ENCODE measurements at places on chromosomes 13 and 19.

DNA sequence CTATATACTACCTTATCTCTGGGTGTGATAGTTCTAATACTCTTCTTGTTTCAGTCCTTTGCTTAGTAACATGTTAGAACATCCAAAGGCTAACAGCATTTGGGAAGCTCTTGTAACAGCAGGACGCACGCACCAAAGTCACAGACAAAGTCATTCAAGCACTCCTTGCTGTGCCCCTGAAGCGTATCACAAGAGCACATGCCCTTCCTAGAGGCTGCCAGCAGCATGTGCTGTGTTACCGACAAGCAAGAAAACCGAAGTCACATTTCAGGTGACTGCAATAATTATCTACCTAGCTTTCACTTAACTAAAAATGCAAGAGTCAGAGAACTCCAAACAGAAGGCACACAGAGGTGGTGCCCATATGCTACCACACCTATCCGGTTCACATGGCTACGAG, 194.1 kb downstream of the KLF12 start:
- no peak for DNase-seq

GRCh38 chr13:20388184-20388583, 137.5 kb downstream of the CRYL1 start:
- no peak for DNase-seq

GRCh38 chr13:74036373-74036772, 97.8 kb downstream of the KLF12 start:
- no peak for DNase-seq

- DNase-seq = no peak
Measured at GRCh38 chr13:78085434-78086225, 167.0 kb upstream of the EDNRB start.

GRCh38 chr19:16342002-16342715, 17.5 kb downstream of the KLF2 start:
- no peak for DNase-seq

- DNase-seq = no peak
Measured at GRCh38 chr19:44930088-44930487, 11.9 kb upstream of the APOC4 start.

- DNase-seq = peak; percentile 60
Measured at GRCh38 chr19:35495107-35496064, 5.1 kb upstream of the KRTDAP start.

GRCh38 chr13:40191186-40191980, 475.1 kb downstream of the FOXO1 start:
- DNase-seq = no peak

- no peak for DNase-seq
Measured at GRCh38 chr19:10217085-10217484, 14.0 kb downstream of the S1PR2 start.

GRCh38 chr13:82136880-82137279, 1745.4 kb downstream of the SLITRK1 start:
- DNase-seq = no peak

DNA sequence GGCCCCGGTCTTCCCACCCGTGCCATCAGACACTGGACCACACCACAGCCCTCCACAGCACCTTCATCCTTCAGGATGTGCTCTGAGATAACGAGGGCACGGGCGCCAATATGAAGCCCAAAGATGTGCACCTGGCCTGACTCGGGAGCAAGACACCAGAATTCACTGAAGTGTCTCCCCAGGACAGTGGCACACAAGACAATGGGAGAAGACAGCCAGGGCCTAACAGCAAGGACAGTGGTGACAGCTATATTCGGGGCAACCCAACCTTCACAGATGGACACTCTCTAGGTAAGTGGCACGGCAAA, 7.2 kb downstream of the DDX39A start:
- no peak for DNase-seq

GRCh38 chr19:11420429-11421370, 1.6 kb upstream of the RGL3 start:
- no peak for DNase-seq

DNA sequence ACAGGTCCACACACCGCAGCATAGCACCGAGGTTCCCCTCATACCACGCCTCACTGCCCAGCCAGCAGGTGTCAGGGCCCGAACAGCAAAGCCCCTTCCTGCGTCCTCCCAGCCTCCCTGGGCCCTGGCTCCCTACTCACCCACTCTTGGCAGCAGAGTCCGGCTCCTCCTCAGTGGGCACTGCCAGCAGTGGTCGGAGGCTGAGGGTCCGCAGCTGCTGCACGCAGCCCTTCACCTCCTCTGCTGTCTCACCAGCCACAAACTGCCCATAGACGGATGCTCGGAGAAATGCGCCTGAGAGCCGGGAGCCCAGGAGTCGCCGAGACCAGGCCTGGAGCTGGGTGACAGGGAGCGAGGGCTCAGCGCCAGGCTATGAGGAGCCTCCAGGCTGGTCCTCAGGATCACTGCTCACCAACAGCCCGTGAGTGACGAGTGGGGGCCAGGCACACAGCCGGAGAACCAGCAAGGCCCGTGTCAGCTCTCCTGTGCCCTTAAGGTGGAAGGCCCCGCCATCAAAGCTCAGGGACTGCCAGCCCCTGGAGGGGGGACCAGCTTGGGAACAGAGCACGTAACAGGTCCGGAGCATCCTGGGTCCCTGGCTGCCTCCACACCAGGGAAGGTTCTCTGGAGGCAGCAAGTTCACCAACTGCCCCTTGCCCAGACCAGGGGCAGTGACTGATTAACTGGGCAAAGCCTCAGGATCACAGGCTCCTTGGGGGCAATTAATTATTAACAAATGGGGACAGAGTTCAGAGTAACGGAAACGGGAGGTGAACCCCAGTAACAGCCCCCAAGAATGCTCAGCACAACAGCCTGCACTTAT, at the start of gene PRODH2:
Gene PRODH2, minus strand, starts transcription at position 626 of the 823 bp plus-strand sequence. Its CDS starts 40 bp downstream, at position 586.
- no peak for DNase-seq

DNA sequence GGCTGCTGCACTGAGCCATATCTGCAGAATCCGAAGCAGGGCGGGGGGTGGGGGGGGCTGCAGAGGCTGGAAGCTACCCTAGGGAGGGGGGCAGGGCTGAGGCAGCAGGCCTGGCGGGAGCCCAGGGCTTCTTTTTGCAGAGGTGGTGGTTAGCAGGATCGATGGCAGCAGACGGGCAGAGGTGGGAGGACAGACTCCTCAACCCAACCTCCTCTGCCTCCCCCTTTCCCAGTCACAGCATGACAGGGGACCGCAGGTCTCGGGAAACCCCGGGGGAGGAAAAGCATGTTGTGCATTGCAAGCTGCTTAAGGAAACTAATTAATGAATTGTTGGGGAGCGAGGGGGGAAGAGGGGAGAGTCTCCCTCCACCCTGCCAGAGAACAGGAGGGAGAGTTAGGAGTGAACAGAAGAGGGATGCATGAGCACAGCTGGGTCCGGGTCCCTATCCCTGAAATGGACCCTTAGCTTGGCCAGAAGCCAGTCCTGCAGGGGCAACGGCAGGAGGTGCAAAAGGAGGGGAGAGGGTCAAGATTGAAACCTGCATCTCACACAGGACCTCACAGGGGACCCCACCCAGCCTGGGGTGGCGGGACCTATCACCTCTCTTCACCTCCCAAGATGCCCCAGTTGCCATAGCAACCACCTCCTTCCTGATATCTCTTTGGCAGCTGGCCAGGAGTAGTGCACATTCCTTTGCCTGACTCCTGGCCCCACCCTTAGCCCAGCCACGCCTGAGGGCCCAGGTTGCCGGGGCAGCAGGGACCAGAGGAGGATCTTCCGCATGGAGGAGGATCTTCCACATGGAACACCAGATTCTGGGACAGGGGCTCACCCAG, 1.8 kb downstream of the FXYD7 start:
- DNase-seq = no peak

GRCh38 chr19:50371914-50372475, 4.3 kb upstream of the NR1H2 start:
- no peak for DNase-seq

DNA sequence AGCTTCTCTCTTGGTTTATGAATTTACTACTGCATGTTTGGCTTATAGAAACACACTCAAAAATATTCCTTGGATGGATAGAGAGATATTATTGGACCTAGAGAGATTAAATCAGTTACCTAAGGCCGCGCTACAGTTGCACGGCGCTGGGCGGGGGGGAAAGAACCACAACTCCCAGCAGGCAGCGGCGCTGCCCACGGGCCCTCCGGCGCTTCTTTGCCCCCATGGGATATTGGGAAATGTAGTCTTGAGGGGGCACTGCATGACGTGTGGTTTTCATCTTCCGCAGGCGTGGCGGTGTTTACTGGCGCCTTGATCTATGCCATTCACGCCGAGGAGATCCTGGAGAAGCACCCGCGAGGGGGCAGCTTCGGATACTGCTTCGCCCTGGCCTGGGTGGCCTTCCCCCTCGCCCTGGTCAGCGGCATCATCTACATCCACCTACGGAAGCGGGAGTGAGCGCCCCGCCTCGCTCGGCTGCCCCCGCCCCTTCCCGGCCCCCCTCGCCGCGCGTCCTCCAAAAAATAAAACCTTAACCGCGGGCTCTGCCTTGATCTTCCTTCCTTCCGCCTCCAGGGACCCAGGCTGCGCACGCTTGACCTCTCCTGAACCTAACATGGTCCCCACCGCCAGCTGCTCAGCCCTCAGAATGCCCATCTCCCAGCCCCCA, 4.8 kb downstream of the EMP3 start:
- DNase-seq = peak; percentile 76

GRCh38 chr13:87810391-87810801, 139.2 kb downstream of the SLITRK5 start:
- no peak for DNase-seq

Data from neural crest cell (in vitro differentiated cells).